Heart left ventricle (tissue), 16 donors: ENCODE measurements at places on chromosomes 12 and 14. TPM values are rescaled to one million over a fixed set of nuclear protein-coding genes. Genes with fewer than 3 reads are reported as not detected.

GRCh38 chr12:22657538-22657937 lies 32.6 kb downstream of the ETNK1 start:
- no peak for DNase-seq

DNA sequence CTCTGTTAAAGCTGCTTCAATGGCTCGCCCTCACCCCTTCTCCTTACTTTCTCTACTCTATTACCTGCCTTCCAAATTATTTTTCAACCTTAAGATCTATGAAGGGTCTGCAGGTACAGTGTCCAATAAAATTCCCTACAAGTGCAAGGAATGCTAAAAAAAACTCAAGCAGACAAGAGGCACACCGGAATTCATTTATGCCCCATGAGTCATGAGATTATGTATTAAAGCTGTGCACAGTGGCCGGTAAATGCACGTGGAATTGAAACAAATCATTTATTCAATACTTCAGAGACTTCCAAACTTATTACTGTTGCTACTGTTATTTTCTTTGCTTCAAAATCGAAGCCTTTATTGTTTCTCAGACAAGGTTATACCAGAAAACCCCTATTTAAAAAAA lies 68.4 kb downstream of the ST8SIA1 start:
- no peak for DNase-seq

Gene IQSEC3
- 2.1 TPM for total RNA-seq

DNA sequence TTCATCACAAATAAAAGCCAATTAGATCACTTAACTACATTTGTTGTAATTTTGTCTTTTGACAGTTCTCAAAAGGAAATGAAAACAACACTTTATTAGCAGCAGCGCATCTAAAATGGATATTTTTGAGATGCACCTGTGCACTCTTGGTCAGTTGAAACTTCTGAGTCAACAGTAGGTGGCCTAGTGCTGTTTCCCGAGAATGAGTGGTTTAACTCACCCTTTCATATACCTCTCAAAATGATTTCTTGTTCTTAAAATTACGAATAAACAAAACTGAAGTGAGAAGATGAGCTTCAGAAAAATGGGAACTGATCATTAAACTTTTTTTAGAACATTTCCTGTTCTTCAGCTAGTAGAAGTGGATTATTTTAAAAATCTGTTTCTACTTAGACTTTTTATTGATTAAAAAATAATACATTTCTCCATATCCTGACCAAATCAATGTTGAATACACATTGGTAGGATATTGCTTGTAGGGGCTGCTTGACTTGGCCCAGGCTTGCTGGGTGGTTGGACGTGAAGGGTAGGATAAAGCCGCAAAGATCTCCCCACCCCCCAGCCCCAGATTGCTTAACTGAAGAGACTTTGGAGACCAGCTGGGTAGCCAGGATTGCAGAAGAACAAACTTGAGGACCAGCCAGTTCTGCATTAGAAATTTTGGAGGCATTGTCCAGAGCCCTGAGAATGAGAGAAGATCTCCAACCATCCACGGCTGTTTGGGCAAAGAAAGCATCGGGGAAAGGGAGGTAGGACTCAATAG lies 22.3 kb upstream of the STK38L start:
- DNase-seq: no peak

DNA sequence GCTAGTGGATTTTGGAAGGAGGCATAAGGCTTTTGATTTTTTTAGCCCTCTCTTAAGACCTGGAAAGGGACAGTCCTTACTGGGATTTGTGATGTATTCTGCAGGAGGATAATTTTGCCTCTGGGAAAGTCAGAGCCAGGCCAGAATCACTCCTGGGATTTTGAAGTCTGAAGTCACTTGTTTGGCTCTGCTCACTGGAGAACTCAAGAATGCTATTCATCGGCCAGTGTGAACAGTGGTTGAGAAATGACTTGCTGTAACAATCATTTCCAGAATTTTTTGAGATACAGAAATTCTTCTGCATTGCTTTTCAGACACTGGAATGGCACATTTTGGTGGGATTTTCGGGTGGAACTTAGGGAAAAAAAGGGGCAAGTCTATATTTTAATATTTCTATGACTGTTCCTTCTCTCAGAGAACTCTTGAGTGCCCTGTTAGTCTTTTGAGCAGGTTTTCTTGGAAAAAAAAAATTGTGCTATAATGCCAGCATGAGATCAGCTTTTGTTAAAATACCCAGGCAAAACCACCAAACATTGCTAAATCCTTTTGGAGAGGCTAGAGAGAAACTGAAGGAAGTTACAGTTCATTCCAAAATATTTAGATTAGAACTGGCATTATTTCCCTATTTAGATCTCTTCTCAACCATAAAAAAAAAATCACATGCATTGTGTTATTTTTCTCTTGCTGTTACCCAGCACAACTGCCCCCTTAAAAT lies 26.1 kb upstream of the BHLHE41 start:
- no peak for DNase-seq

Gene RAB21
- total RNA-seq: 59.9 TPM
